CD4-positive, alpha-beta T cell treated with Interferon gamma for 1 hour (primary cell): ENCODE measurements at places on chromosomes 11 and 22.

DNA sequence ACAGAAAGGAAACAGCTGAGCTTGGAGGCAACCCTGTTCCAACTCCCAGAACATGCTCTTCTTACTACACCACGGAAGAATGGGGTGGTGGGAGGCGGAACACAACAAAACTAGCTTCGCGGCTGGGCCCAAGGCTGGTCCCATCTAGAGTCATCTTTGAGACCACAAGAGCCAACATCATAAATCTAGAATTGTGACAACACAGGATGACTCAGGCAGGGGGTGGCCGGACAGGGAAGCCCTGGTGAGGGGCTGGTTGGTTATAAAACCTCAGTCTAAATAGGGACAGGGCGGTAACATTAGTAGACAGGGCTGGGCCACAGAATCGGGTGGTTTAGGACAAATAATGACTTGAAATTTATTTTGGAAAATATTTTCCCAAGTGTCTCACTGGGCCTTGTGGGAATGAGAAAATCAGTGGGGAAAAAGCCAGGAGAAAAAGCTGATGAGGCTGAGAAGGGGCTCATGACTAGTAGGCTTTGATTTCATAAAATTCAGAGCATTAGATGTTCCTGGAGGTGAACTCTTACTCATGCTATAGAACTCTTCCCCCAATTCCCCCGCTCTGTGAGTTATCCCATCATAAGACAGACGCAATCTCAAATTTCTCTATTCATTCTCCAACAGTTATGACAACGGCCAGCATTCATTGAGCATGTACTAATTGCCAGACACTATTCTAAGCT is 151.8 kb upstream of the TIMP3 start:
- DNase-seq, result no peak

- no peak for DNase-seq
These were observed 42.2 kb upstream of the B3GAT1 start for GRCh38 chr11:134454146-134454690.

GRCh38 chr11:27112946-27113345 is 72.3 kb downstream of the BBOX1 start:
- DNase-seq, result no peak

- no peak for DNase-seq
These were observed 13.2 kb downstream of the APOL6 start for GRCh38 chr22:35661464-35661863.

- DNase-seq, result no peak
These were observed 52.0 kb upstream of the MMP13 start for GRCh38 chr11:103007521-103007920.

GRCh38 chr11:84686716-84687115 is 940.4 kb downstream of the DLG2 start:
- no peak for DNase-seq

GRCh38 chr11:116813170-116813569 is 9.9 kb downstream of the APOA4 start:
- no peak for DNase-seq

- DNase-seq, result no peak
These were observed 28.2 kb downstream of the DKK3 start for GRCh38 chr11:11980200-11980599.

- no peak for DNase-seq
These were observed 961.8 kb upstream of the CCDC90B start for GRCh38 chr11:84247926-84248325.

DNA sequence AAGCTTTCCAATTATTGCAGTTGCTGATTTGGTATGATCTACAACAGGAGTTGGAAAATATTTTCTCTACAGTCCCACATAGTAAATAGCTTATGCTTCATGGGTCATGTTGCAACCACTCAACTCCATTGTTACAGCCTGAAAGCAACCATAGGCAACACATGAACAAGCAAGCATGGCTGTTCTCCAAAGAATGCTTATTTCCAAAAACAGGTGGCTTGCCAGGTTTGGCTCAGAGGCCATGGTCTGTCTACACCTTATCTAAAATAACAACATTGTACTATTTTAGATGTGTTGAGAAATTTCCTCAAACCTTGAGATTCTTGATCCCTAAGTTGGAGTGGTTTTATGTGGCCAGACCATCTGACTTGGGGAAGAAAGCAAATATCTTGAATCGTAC is 153.9 kb upstream of the MPPED2 start:
- no peak for DNase-seq
